ENCODE measurements at places on chromosomes 4 and X. TPM values are rescaled to one million over a fixed set of nuclear protein-coding genes. Genes with fewer than 3 reads are reported as not detected.

VCX3A gene
- not detected for total RNA-seq

TSPAN7 gene
- 2.4 TPM for total RNA-seq

GAGE12F gene
- not detected for total RNA-seq

SORCS2 gene
- total RNA-seq = 5.2 TPM

DMP1 gene
- not detected for total RNA-seq

Measured in A549 treated with CpdA at 1 μM for 4 hours (cell line).